H4 (cell line): ENCODE measurements at places on chromosomes 6 and 20. TPM values are rescaled to one million over a fixed set of nuclear protein-coding genes. Genes with fewer than 3 reads are reported as not detected.

DAAM2 gene
- 7.2 and 9.6 TPM in 2 replicates for total RNA-seq

DNA sequence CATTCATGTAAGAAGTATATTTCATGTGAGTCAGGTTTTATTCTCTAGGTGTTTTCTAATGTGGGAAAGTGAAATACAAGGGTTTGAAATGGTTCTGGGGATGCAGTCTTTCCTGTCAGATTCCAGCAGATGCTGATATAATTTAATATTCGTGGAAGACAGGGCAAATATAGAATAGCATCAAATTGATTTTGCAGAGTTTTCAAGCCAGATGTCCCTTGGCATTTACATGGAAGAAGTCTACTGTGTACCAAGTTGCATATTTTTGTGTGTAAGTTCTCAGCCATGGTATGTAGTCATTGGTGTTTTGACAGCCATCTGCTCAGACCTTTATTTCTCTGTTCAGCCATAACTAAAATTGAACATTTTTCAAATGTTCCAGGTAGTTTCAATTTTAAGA, 143.7 kb downstream of the LAMA2 start:
- no peak for DNase-seq

- DNase-seq: no peak
Measured at GRCh38 chr6:166488076-166488685, 98.3 kb downstream of the RAMACL start.

ADGRF1 gene
- total RNA-seq: 0.17 TPM in 1 of 2 replicates, not detected in the other

DNA sequence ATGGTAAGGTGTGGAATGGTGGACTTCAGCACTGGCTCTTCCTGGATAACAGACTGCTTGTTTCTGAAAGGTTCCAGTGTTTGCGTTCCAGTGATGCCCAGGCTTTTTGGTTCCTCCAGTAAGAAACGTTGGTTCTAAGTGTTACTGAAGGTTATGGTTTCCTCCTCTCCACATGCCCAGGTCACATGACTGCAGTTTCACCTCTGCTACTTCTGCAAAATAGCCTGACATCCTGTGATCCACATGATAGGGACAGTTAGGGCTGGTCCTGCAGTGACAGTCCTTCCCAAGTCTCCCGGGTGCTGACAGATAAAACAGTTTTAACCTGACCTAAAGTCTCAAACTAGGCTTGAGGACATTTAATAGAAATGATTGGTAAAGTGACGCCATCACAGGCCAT, 132.2 kb upstream of the CST7 start:
- no peak for DNase-seq

- no peak for DNase-seq
Measured at GRCh38 chr6:54598787-54599313, 247.7 kb upstream of the FAM83B start.

GRCh38 chr20:62352402-62353288, 14.5 kb downstream of the LAMA5 start:
- DNase-seq: peak; percentile 60

DNA sequence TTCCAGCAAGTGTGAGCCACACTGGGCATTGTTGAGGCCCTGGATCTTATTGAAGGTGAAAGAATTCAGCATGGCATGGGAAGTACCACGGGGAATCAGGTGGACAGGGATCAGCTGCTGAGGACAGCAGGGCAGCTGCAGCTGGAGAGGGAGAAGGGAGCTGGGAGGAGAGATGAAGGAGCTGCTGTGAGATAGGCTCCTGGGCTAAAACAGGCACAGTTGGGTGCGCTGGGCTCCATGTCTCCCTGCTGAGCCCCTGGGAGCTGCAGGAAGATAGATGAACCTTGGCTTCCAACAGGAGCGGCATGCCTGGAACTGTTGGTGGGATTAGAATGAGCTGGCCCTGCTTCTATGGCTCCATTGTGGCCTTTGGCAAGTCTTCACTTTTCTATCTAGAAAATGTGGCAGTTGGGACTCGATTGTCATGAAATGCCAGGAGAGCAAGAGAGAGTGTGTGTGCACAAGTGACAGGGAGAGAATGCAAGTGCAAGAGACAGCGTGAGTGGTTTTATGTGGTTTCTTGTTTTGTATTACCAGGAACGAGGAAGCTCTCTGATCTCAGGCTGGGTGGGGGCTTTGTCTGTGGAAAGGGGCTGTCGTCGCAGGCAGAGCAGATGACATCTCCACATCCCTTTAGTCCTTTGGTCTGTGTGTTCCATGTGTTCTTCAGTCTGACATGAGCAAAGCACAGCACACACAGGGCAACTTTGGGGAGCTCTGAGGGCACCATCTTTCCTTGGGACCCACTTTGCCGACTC, 20.4 kb downstream of the SNPH start:
- no peak for DNase-seq

DNA sequence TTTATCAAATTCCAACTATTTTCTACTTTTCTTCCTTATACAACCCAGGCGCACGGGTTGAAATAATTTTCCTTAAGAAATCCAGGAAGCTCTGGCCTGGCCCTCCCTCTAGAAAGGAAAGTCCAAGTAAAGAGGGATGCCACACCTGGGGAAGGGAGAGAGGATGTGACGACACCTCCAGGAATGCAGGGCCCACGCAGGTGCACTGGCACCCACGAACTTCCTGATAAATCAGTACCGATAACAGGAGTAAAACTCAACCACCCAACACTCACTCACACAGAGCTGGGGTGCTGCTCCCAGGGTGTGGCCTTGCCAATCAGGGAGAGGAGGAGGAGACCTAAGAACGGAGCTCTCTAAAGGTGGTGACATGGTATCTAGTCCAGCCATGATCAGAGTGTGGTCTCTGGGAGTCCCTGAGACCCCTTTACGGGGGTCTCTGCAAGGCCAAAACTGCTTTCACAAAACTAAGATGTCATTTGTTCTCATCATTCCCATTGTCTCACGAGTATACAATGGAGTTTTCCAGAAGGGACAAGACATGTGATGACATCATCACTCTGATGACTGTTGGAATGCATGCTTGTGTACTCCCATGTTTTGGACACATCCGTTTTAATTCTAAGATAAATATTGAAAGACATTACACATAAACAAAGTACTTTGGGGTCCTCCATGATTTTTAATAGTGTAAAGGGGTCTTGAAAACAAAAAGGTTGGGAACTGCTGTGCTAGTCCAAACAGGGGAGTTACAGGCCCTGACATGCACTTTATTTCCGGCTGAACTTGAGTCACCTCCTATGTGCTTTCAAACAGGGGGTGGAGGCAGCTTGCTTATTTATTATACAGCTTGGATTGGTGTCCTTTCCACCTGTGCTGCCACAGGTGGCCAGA, 2.2 kb upstream of the PARD6B start:
- DNase-seq: no peak

DNA sequence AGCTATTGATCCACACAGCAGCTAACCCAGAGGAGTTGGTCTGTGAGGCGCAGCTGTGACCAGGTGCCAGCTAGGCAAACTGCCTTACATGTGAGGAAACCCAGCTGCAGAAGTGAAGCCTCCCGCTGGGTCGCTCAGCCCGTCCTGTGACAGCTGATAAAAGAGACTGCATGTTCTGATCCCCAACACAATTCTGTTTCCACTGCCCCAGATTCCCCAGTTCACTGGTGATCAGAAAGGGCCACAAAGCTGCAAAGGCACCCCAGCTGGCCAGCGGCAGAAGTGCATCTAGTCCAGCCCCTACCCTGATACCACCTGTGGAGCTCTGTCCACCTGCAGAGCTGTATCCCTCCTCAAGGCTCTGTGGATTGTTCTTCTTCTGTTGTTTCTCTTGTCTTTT, 64.5 kb downstream of the CTNNBL1 start:
- no peak for DNase-seq

- DNase-seq: no peak
Measured at GRCh38 chr20:35286899-35287508, 2.4 kb upstream of the EIF6 start.

PRICKLE4 gene
- total RNA-seq: not detected in 2 replicates

GRCh38 chr6:78578430-78578829, 288.9 kb upstream of the IRAK1BP1 start:
- no peak for DNase-seq

RAET1L gene
- 0.14 TPM in 1 of 2 replicates, not detected in the other for total RNA-seq

DNA sequence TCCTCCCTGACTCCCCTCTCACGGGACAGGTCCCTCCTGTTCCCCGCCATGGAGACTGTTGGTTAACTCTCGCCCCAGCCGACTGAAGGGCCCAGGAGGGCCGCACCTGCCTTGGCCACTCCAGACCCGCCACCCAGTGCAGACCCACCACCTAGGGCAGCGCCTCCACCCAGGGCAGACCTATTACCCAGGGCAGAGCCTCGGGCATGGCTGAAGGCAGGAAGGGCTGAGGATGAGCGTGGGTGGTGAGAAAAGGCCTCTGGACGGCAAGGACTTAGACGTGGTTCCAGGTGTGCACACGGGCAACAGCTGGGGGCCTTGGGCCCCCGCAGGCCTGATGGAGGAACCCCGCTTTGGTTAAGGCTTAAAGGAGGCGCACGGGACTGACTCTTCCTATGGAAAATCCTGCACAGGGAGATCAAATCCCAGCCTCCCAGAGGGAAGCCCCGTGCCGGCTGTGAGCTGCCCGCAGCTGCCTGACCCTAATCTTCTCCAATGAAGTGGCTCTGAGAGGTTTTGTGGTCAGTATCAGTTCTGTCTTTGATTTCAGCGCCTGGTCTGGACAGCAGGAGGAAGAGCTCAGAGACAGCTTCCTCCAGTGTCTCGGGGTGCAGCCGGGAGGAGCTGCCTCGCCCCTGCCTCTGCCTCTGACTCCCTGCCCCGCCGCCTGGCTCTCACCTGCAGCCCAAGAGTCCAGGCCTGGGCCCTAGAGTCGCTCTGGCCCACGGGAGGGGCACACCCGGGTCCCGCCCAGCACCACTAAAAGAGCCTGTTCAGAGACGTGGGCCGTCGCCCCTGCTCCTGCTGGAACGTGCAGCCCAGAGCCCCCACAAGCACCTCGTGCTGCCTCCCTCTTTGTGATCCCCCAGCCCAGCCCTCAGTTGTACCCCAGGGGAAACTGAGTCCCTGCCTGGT, 12.1 kb upstream of the CHRNA4 start:
- DNase-seq: no peak

GRCh38 chr6:36414481-36414880, 27.0 kb upstream of the ETV7 start:
- no peak for DNase-seq

TRIM10 gene
- not detected in 2 replicates for total RNA-seq

COL9A3 gene
- not detected in 2 replicates for total RNA-seq

DNA sequence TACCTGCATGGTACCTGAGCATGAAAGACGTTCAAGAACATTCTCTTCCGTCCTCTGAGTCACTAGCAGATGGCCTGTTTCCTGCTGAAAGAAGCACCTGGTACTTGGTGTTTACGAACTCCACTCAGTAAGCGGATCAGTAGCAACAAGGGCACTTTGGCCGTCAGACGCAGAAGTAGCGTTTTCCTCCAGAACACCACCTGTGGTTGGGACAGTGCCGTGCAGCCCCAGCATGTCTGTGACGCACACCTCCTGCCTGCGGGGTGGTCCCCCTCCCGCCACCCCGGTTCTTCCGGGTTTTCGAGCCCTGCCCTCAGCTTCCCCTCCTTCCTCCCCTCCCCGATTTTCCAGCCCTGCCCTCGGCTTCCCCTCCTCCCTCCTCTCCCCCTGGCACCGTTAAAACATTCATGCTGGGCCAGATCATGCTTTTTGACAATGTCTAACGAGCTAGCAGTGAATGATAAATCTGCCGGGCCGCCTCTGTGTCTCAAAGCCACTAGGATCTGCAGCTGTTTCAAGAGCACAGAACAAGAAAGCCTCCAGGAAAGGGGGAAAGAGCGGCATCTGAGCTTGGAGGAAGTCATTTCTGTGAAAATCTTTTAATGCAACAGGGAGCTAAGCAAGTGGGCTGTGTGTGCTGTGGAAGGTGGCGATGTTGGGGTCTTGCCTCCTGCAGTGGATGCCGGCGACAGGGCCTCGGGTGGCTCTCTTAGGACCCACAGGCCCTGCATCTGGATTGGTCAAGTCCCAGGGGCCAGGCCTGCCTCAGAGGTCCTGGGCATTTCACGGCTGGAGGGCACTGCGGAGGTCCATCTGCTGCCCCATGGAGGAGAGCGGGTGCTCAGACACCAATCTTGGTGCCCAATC, 207.9 kb downstream of the ERMARD start:
- DNase-seq: no peak

DNA sequence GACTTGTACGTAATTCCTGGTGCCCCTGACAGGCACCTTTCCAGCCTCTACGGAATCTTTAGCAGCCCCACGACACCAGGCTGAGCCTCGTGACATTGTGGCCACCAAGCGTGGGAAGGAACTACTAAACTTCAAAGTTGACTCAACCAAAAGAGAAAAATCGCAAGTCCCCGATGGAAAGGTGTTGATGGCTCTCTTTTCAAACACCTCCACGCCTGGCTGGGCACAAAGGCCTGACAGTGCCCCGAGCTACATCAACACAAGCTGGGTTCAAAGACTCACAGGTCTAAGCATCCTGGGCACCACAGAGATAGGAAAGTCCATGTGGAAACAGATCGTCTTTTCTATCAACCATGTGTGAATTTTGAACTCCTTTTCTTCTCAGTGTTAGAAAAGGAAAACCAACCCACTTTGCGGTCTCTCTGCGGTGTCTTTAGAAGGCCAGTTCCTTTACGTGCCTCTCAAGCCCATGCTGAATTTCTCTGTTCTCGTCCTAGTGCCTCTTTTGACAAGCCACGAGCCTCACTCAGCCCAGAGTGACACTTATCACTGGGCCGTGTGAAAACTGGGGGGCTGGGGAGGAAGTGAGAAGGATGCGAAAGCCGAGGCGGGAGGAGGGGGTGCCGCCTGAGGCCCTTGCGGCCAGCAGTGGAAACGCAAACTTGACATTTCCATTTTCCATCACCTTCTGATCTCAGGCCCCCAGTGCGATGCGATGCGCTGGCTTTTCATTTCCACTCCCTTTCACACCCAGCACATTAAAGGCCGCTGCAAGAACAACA, 59.4 kb downstream of the GFOD1 start:
- no peak for DNase-seq

- DNase-seq: no peak
Measured at GRCh38 chr6:124143435-124143834, 339.8 kb downstream of the NKAIN2 start.

NUS1 gene
- 11.7 and 12.2 TPM in 2 replicates for total RNA-seq

- DNase-seq: no peak
Measured at GRCh38 chr6:103983011-103983410, 876.7 kb downstream of the HACE1 start.

DNA sequence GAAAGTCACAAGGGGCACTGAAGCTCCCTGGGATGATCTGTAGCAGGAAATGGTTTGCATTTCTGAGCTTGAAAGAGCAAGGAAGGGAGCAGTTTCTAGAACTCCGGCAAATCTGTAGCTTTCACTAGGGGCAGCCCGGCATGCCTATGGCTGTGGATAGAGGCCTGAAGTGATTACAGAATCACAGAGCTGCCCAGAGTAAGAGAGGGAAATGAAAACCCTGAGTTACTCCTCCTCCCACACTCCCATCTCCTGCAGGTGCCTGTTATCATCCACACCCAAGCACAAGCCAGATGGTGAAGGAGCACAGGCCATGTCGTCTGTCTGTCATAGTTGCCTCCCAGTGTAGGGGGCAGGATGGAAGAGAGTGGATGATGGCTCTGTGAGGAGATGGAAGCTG, 37.1 kb downstream of the HLA-F start:
- no peak for DNase-seq

TBC1D20 gene
- total RNA-seq: 18.0 and 21.6 TPM in 2 replicates

CRISP2 gene
- total RNA-seq: 0.08 and 0.23 TPM in 2 replicates
